PC-9 (cell line): ENCODE measurements at places on chromosomes 1 and 21. TPM values are rescaled to one million over a fixed set of nuclear protein-coding genes. Genes with fewer than 3 reads are reported as not detected.

The PGLYRP4 gene
- not detected in 2 replicates for total RNA-seq

The C1orf53 gene
- total RNA-seq = 6.0 and 9.5 TPM in 2 replicates

The TMEM81 gene
- total RNA-seq = 4.7 and 5.4 TPM in 2 replicates

The DTL gene
- 22.5 TPM in 2 replicates for total RNA-seq

The SPRR5 gene
- total RNA-seq = not detected in 2 replicates
